ENCODE measurements at places on chromosomes 5 and 9. TPM values are rescaled to one million over a fixed set of nuclear protein-coding genes. Genes with fewer than 3 reads are reported as not detected.

Gene SPAAR
- total RNA-seq: 4.1 TPM

Gene NHP2
- 165 TPM for total RNA-seq

Gene SLC34A1
- total RNA-seq: not detected

Gene PRR16
- 2.2 TPM for total RNA-seq

Gene SPINK13
- not detected for total RNA-seq

Gene TNFSF15
- 3.3 TPM for total RNA-seq

Gene NR2F1
- 55.0 TPM for total RNA-seq

Gene FGF10
- 11.5 TPM for total RNA-seq

DNA sequence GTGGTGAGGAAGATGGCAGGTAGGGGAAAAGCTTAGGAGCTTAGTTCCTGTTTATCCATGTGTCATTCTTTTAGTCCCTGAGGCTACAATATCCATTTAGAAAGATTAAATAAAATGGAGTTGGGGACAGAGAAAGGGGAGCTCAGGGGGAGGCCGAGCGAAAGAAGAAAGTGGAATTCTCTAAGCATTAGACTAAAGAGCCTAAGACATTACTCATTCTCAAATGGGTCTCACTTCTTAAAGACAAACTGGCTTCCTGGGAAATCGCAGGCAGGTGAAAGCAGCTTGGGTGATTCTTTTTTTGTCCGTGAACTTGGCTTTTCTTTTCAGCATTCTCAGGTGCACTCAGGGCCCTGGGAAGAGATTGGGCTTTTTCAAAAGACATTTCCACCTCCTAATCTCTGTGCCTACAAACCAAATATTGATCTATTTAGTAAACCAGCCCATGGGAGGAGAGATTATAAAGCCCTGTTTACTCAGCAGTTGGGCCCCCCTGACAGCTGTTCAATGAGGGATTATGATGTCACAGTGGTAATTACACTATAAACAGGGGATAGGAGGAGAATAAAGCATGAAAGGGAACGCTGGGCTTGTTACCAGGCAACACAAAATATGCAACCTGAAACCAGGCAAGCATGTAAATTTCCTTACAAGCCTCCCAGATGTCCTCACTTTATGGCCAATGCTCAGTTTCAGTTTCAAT is 584.0 kb downstream of the ACTL7B start:
- no peaks in the 10 kb centered on the region for H3K27me3 ChIP-seq
- DNase-seq: peak; percentile 30
- H3K36me3 ChIP-seq: no peaks in the 10 kb centered on the region
- peak overlapping the region; percentile 69 for H3K27ac ChIP-seq
- no peak overlapping the region for H3K4me3 ChIP-seq

DNA sequence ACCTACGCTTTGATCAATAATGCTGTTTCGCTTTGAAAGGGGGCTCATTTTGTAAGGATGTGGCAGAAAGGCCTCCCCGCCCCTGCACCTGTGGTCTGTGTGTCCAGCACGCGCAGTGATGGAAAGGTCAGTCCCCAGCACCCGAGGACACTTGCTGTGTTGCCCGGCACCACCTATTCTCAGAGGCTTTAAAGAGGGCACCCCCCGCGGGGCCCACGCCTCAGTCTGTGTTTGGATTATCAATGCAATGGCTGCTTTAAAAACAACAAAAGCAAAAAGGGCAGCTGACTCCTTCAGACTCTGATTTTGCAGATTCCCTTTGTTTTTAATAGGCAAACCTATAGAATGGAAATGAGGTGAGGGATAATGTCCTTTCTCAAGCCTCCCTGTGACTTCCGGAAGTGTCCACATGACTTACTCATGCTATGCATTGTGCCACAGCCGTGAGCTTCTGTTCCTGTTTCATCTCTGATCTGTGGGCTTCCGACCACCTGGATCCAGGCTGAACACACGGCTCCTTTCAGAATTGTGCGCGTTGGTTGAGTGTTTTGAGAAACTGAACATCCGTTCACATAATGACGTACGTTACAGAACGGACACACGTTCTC is 416.2 kb downstream of the IRX2 start:
- no peak for DNase-seq
- H3K36me3 ChIP-seq: no peaks in the 10 kb centered on the region
- H3K27me3 ChIP-seq: no peaks in the 10 kb centered on the region
- no peak overlapping the region for H3K27ac ChIP-seq

GRCh38 chr5:113142186-113142585 is 165.6 kb downstream of the DCP2 start:
- H3K4me3 ChIP-seq: no peak overlapping the region
- no peaks in the 10 kb centered on the region for H3K27me3 ChIP-seq
- no peak overlapping the region for H3K27ac ChIP-seq
- H3K4me1 ChIP-seq: no peaks in the 10 kb centered on the region
- H3K36me3 ChIP-seq: no peaks in the 10 kb centered on the region

- H3K4me1 ChIP-seq: no peaks in the 10 kb centered on the region
- peak overlapping the region; percentile 46 for H3K4me3 ChIP-seq
- peak overlapping the region; percentile 86 for H3K27ac ChIP-seq
- H3K27me3 ChIP-seq: no peaks in the 10 kb centered on the region
- peak; percentile 69 for DNase-seq
- H3K36me3 ChIP-seq: no peaks in the 10 kb centered on the region
These were observed 735 bp downstream of the PTGR1 start for GRCh38 chr9:111598733-111599091.

DNA sequence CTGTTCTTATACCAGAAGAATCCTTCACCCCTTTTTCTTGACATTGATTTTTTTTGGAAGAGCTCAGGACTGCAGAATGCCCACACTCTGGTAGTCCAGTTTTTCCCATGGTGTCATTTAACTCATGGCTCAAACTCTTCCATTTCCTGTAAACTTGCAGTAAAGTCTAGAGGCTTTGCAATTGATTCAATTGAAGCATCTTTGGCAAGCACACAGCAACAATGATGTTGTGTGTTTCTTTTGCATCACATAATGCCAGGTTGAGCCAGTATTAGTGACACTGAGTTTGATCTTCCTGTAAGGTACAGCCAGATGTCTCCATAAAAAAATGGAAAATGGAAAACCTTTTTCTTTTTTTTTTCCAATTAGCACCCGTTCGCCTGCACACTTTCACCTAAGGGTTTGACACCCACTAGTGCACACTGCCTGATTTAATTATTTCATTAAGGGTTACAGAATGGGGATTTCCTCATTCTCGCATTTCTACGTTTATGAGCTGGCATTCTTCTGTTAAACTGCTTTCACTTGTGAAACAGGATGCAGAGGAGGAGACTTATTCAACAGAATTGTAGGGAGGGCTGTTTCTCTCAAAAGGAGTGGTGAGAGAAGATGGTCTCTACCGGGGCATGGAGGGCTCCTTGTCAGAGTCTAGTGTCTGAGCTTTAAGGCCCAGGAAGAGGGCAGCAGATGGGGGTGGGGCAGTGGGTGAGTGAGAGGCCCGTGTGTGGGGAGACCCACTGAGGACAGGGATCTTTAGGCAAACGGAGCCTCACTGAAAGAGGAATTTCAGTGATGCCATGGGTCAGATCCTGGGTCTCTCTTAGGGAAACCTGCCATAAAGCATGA is 2.2 kb upstream of the S1PR3 start:
- DNase-seq: no peak
- H3K4me1 ChIP-seq: peaks cover 3% of the 10 kb centered on the region
- H3K36me3 ChIP-seq: no peaks in the 10 kb centered on the region
- no peaks in the 10 kb centered on the region for H3K27me3 ChIP-seq

- no peak overlapping the region for H3K4me3 ChIP-seq
- no peak overlapping the region for H3K27ac ChIP-seq
These were observed 38.4 kb upstream of the RNF130 start for GRCh38 chr5:180109920-180110319.

DNA sequence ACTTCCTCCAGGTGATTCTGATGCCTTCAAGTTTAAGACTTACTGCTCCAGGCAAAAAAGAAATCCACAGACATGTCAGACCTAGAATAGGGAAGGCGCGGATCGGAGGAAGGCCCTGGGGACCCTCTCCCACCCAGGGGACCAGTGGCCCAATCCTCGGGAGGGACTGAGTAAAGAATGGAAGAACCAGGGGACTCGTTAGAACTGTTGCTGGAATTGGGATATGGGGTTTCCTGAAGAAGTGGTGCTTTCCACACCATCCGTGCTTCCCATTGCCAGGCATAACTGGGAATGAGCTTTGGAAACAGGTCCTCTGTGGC is 63.8 kb upstream of the SLC25A51 start:
- H3K27ac ChIP-seq: no peak overlapping the region
- no peak overlapping the region for H3K4me3 ChIP-seq
- DNase-seq: no peak
- H3K36me3 ChIP-seq: no peaks in the 10 kb centered on the region
- no peaks in the 10 kb centered on the region for H3K27me3 ChIP-seq

DNA sequence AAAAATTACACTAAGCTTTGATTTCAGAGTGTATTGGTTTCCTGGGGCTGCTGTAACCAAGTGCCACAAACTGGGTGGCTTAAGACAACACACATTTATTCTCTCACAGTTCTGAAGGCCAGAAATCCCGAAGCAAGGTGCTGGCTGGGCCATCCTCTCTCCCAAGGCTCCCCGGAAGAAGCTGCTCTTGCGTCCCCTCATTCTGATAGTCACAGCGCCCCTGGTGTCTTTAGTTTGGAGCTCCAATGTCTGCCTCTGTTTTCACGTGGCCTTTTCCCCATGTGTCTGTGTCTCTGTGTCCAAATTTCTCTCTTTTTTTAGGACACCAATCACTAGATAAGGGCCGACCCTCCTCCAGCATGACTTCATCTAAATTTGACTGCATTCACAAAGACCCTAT is 56.7 kb downstream of the ROPN1L start:
- no peaks in the 10 kb centered on the region for H3K4me1 ChIP-seq
- H3K27ac ChIP-seq: no peak overlapping the region
- DNase-seq: no peak
- no peaks in the 10 kb centered on the region for H3K36me3 ChIP-seq

- no peak for DNase-seq
- no peaks in the 10 kb centered on the region for H3K4me1 ChIP-seq
- no peaks in the 10 kb centered on the region for H3K36me3 ChIP-seq
- H3K27me3 ChIP-seq: no peaks in the 10 kb centered on the region
- H3K27ac ChIP-seq: no peak overlapping the region
- H3K4me3 ChIP-seq: no peak overlapping the region
These were observed 10.1 kb upstream of the FSD1L start for GRCh38 chr9:105437704-105438103.

DNA sequence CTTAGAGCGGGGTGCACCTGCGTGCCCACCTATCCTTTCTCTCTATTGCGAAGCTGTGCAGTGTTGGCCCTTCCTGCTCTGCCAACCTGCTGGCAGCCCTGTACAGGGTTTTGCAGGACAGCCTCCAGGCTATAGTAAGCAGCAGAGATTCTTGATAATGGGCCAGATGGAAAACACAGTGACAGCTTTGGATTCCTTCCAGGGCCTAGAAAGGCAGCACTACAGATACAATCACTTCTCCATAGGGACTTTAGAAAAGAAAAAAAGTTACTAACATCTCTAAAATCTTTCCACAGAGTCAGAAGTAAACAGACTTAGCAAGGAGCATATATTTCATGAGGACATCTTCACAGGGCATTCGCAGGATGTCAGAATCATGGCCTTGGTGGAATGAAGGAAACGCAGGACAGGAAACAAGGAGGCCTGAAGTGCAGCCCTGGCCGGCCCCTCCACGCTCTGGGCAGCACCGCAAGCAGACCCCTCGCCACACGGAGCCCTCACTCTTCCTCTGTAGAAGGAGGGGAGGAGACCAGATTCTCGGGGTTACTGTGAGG is 172.1 kb upstream of the GAS1 start:
- H3K36me3 ChIP-seq: no peaks in the 10 kb centered on the region
- no peak overlapping the region for H3K4me3 ChIP-seq
- DNase-seq: no peak
- peak overlapping the region; percentile 76 for H3K27ac ChIP-seq
- peaks cover 19% of the 10 kb centered on the region for H3K4me1 ChIP-seq

DNA sequence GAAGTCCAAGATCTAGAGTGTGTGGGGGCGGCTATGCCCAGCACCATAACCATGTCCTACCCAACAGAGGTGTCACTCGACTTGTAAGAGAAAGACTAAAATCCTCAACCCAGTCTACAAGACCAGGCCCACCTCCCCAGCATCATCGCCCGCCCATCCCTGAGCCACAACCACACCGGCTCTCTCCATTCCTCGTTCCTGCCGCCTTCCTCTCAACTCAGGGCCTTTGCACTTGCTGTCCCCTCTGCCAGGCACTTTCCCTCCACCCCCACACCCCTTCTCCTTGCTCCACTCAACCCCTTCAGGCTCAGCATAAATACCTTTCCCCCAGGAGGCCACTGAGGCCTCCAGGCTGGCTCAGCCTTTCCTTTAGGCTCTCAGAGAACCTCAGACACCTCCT is 69.3 kb downstream of the PAX5 start:
- H3K4me1 ChIP-seq: peaks cover 3% of the 10 kb centered on the region
- DNase-seq: no peak
- no peaks in the 10 kb centered on the region for H3K36me3 ChIP-seq
- H3K27me3 ChIP-seq: no peaks in the 10 kb centered on the region

GRCh38 chr5:53923961-53924360 is 363.5 kb downstream of the NDUFS4 start:
- DNase-seq: peak; percentile 29
- H3K27me3 ChIP-seq: no peaks in the 10 kb centered on the region
- H3K27ac ChIP-seq: peak overlapping the region; percentile 27

DNA sequence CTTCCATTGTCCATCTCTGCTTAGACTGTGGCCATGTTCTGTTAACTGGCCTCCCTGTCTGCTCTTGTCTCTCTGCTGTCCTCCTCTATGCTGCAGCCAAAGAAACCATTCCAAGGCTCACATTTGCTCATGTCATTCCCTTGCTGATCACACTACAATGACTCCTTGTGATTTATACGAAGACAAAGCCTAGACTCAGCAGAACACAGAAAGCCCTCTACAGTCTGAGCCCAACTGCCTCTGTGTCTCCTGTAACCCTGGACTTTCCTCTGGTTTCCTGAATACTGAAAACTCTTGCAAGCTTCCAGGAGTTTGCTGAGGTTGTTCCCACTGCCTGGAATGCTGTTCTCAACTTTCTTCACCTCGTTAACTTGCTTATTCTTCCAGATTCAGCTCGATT is 191.8 kb downstream of the TMEM38B start:
- no peak overlapping the region for H3K4me3 ChIP-seq
- DNase-seq: no peak
- H3K27me3 ChIP-seq: no peaks in the 10 kb centered on the region
- H3K4me1 ChIP-seq: no peaks in the 10 kb centered on the region

GRCh38 chr5:76561959-76562358 is 61.2 kb downstream of the F2RL2 start:
- no peak overlapping the region for H3K4me3 ChIP-seq
- no peak overlapping the region for H3K27ac ChIP-seq
- no peaks in the 10 kb centered on the region for H3K27me3 ChIP-seq
- H3K36me3 ChIP-seq: no peaks in the 10 kb centered on the region

- H3K36me3 ChIP-seq: no peaks in the 10 kb centered on the region
- H3K27ac ChIP-seq: no peak overlapping the region
- H3K4me3 ChIP-seq: no peak overlapping the region
- no peaks in the 10 kb centered on the region for H3K4me1 ChIP-seq
These were observed 532.4 kb downstream of the CCDC171 start for GRCh38 chr9:16085167-16085726.

DNA sequence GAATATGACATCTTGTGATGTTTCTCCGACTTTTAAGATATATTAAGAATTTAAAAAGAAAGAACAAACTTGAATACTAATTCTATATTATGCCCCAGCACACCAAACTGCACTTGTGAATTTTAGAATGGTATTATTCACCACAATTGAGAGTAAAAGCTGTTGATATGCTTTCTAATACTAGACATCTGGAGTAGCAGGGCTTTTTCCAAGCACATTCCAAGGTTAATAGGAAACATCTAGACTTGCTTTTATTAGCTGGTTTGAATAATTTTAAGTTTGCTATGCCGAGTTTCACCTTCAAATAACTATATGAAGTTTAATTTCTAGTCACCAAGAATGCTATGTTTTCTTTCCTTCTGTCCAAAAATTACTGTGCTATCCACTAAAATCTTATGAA is 13.5 kb downstream of the NREP start:
- H3K27me3 ChIP-seq: no peaks in the 10 kb centered on the region
- H3K36me3 ChIP-seq: no peaks in the 10 kb centered on the region
- no peak overlapping the region for H3K27ac ChIP-seq
- no peak overlapping the region for H3K4me3 ChIP-seq
- no peaks in the 10 kb centered on the region for H3K4me1 ChIP-seq
- DNase-seq: no peak
